Omental fat pad (tissue), 4 donors: ENCODE measurements at places on chromosomes 4 and X. TPM values are rescaled to one million over a fixed set of nuclear protein-coding genes. Genes with fewer than 3 reads are reported as not detected.

DNA sequence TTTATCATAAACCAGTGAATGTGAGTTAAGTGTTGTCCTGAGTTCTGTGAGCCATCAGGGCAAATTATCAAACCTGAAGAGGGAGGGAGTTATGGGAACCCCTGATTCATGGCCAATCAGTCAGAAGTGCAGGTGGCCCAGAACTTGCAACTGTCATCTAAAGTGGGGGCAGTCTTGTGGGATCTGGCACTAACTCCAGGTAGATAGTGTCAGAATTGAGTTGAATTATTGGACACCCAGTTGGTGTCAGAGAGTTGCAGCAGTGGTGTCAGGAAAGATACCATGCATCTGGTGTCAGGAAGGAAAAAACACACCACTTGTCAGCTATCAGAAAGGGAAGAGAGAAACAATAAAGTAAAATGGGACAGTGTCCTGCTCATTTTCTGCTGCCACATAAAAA lies 8.4 kb downstream of the CORIN start:
- DNase-seq, result no peak

GLRA3 gene
- total RNA-seq, result not detected

TMEM156 gene
- total RNA-seq, result not detected

GRCh38 chr4:6582889-6583490 lies 8.0 kb downstream of the MAN2B2 start:
- no peak for DNase-seq

GRCh38 chrX:1165535-1166196 lies 46.8 kb downstream of the CRLF2 start:
- DNase-seq, result no peak
